Upper lobe of right lung (tissue), 1 donor: ENCODE measurements at places on chromosomes 2 and 18. TPM values are rescaled to one million over a fixed set of nuclear protein-coding genes. Genes with fewer than 3 reads are reported as not detected.

The ADD2 gene
- total RNA-seq, result 1.4 TPM

The C2orf80 gene
- not detected for total RNA-seq

The POU3F3 gene
- total RNA-seq, result not detected

The LIMS2 gene
- 161 TPM for total RNA-seq

The TIA1 gene
- total RNA-seq, result 110 TPM

The DYNC1I2 gene
- total RNA-seq, result 89.1 TPM

The C2orf74 gene
- total RNA-seq, result 15.1 TPM

The NFATC1 gene
- total RNA-seq, result 16.6 TPM

The CD8B2 gene
- total RNA-seq, result not detected

The MAP3K19 gene
- not detected for total RNA-seq

The IL36A gene
- total RNA-seq, result not detected

The POTEE gene
- not detected for total RNA-seq
